Sigmoid colon (tissue), 7 donors: ENCODE measurements at places on chromosomes 1 and 21. TPM values are rescaled to one million over a fixed set of nuclear protein-coding genes. Genes with fewer than 3 reads are reported as not detected.

Gene PGLYRP3
- not detected for total RNA-seq

Gene SHISA4
- 23.7 TPM for total RNA-seq

Gene TNNT2
- total RNA-seq, result 0.81 TPM

Gene VAV3
- 17.3 TPM for total RNA-seq

Gene GBP6
- total RNA-seq, result not detected

- H3K4me1 ChIP-seq, result no peaks in the 10 kb centered on the region
- no peak overlapping the region for H3K4me3 ChIP-seq
- no peak overlapping the region for H3K27ac ChIP-seq
- H3K36me3 ChIP-seq, result no peaks in the 10 kb centered on the region
These were observed 545.2 kb upstream of the BRINP3 start for GRCh38 chr1:191022856-191023255.

DNA sequence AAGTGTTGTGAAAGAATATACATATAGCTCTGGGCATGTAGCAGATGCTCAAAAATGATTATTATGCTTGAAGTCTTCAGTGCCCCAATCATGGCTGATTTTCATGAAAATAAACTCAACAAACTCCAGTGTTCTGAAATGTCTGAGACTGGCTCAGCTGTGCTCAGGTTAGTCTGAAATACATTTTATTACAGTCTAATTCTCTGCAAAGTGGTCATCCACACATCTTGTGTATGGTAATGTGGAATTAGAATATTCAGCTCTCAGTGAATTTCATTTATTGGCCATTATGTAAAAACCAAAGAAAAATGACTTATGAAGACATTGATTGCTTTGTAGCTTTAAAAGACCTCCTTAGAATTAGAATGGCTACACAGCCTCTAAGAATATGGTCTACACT lies 109.9 kb downstream of the DISC1 start:
- H3K27me3 ChIP-seq, result no peaks in the 10 kb centered on the region
- H3K4me1 ChIP-seq, result no peaks in the 10 kb centered on the region
- no peak overlapping the region for H3K27ac ChIP-seq
- DNase-seq, result no peak
- no peaks in the 10 kb centered on the region for H3K36me3 ChIP-seq
- no peak overlapping the region for H3K4me3 ChIP-seq

DNA sequence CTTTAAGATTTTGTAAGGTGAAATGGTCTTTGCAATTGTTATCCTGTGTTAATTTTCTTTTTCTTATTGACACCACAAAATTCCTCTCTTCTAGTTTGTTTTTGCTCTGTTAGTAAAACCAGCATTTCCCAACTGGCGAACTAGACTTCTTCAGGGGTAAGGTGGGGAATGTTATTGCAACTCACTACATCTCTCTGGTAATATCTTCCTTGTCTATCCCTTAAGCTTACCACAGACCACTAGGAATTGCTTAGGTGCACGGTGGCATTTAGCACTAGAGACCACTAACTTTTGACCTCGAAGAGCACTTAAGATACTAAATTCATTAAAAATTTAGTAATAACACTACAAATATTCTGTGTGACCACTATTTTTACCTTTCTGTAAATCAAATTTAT lies 4.2 kb upstream of the COA6 start:
- no peak overlapping the region for H3K4me3 ChIP-seq
- H3K27me3 ChIP-seq, result no peaks in the 10 kb centered on the region
- no peaks in the 10 kb centered on the region for H3K36me3 ChIP-seq
- H3K27ac ChIP-seq, result no peak overlapping the region

GRCh38 chr1:43753422-43753821 lies 46.1 kb downstream of the ST3GAL3 start:
- DNase-seq, result no peak
- H3K27ac ChIP-seq, result no peak overlapping the region
- H3K4me3 ChIP-seq, result no peak overlapping the region
- H3K36me3 ChIP-seq, result no peaks in the 10 kb centered on the region

DNA sequence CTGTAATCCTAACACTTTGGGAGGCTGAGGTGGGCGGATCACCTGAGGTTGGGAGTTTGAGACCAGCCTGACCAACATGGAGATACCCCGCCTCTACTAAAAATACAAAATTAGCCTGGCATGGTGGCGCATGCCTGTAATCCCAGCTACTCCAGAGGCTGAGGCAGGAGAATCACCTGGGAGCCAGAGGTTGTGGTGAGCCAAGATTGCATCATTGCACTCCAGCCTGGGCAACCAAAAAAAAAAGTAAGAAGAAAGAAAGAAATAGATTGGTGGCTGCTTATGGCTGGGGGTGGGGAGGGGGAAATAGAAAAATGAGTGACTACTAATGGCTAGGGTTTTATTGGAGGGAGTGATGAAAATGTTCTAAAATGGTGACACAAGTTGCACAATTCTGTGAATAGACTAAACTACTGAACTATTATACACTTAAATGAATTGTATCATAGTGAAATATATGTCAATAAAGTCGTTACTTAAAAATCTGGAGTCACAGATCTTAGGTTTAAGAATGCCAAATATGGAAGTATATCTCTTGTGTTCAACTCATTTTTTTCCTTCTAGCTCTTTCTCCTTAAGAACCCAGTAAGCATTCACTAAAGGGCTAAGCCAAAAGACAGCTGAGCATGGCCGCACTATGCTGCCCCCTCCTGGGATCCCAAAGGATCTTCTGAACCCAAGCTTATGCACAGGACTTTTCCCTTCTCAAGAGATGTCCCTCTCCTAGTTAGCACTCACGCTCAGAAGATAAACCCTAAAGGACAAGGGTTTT lies 3.2 kb upstream of the NPL start:
- H3K27me3 ChIP-seq, result no peaks in the 10 kb centered on the region
- H3K4me1 ChIP-seq, result no peaks in the 10 kb centered on the region
- H3K4me3 ChIP-seq, result no peak overlapping the region
- H3K27ac ChIP-seq, result no peak overlapping the region

GRCh38 chr1:184425449-184426277 lies 38.8 kb downstream of the C1orf21 start:
- DNase-seq, result no peak
- H3K27me3 ChIP-seq, result no peaks in the 10 kb centered on the region
- no peak overlapping the region for H3K27ac ChIP-seq
- H3K4me3 ChIP-seq, result no peak overlapping the region
- H3K4me1 ChIP-seq, result peaks cover 1% of the 10 kb centered on the region
- H3K36me3 ChIP-seq, result no peaks in the 10 kb centered on the region

- H3K27me3 ChIP-seq, result peaks cover 100% of the 10 kb centered on the region
- H3K4me3 ChIP-seq, result no peak overlapping the region
- DNase-seq, result peak; percentile 15
- no peak overlapping the region for H3K27ac ChIP-seq
- no peaks in the 10 kb centered on the region for H3K4me1 ChIP-seq
- H3K36me3 ChIP-seq, result no peaks in the 10 kb centered on the region
These were observed 2.1 kb downstream of the RIPK4 start for GRCh38 chr21:41764558-41765419.

DNA sequence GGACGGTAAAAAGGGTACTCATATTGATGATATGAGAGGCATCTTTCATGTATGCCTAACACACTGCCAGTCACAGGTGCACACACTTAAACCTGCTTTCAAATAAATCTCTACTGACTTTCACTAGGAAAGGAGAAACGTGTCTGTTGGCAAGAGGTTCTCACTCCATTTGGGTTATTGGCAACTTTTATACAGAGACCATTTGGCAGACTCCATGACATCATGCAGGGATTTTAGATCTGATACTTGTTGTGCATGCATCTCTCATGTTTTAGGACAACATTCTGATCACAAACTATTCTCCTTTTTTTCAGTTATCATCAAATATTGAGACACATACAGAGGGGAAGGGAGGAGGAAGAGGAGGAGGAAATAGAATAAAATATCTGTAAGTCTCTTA lies 31.5 kb downstream of the RGS7 start:
- no peak overlapping the region for H3K4me3 ChIP-seq
- DNase-seq, result no peak
- no peaks in the 10 kb centered on the region for H3K36me3 ChIP-seq
- H3K27me3 ChIP-seq, result no peaks in the 10 kb centered on the region

GRCh38 chr1:238589843-238590435 lies 699.2 kb upstream of the ZP4 start:
- DNase-seq, result no peak
- no peaks in the 10 kb centered on the region for H3K4me1 ChIP-seq
- no peak overlapping the region for H3K27ac ChIP-seq
- no peaks in the 10 kb centered on the region for H3K36me3 ChIP-seq
- H3K27me3 ChIP-seq, result no peaks in the 10 kb centered on the region
- H3K4me3 ChIP-seq, result no peak overlapping the region

DNA sequence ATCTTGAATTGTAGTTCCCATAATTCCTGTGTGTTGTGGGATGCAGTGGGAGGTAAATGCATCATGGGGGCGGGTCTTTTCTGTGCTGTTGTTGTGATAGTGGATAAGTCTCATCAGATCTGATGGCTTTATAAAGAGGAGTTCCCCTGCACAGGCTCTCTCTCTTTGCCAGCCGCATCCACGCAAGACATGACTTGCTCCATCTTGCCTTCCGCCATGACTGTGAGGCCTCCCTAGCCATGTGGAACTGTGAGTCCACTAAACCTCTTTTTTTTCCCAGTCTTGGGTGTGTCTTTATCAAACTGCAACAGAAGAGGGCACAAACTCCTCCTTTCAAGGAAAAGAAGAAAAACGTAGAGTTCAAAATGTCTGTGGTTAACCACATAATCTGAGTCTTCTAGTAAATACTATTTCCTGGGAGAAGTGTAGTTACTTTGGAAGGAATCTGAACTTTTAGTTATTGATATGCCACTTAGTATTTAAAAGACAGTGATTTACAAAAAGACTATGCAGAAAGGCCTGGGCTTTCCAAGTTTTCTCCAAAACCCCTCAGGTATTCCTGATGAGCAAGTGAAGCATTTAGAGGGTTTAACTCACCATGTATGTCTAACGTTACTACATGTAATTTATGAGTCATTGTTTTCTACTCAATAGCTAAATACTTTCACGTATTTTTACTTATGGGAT lies 10.0 kb downstream of the ADAMTS1 start:
- peaks cover 4% of the 10 kb centered on the region for H3K36me3 ChIP-seq
- no peaks in the 10 kb centered on the region for H3K27me3 ChIP-seq
- H3K27ac ChIP-seq, result no peak overlapping the region
- H3K4me1 ChIP-seq, result no peaks in the 10 kb centered on the region

GRCh38 chr1:12511128-12511484 lies 106.9 kb downstream of the DHRS3 start:
- H3K4me1 ChIP-seq, result peaks cover 24% of the 10 kb centered on the region
- DNase-seq, result peak; percentile 44
- H3K27me3 ChIP-seq, result no peaks in the 10 kb centered on the region
- no peaks in the 10 kb centered on the region for H3K36me3 ChIP-seq
- peak overlapping the region; percentile 71 for H3K27ac ChIP-seq

DNA sequence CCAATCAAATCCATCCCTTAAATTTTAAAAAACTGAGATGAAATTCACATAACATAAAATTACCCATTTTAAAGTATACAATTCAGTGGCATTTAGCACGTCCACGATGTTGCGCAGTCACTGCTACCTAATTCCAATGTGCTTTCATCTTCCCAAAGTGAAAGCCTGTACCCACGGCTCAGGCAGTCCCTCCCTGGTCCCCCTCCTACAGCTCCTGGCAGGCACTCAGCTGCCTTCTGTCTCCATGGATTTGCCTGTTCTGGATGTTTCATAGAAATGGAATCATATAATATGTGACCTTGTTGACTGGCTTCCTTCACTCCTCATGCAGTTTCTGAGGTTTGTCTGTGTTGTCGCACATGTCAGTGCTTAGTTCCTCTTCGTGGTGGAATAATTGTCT lies 386.3 kb downstream of the CAMTA1 start:
- no peak overlapping the region for H3K27ac ChIP-seq
- no peak overlapping the region for H3K4me3 ChIP-seq
- H3K36me3 ChIP-seq, result no peaks in the 10 kb centered on the region
- no peaks in the 10 kb centered on the region for H3K27me3 ChIP-seq
- no peaks in the 10 kb centered on the region for H3K4me1 ChIP-seq
